ENCODE measurements at places on chromosomes 13 and 19. TPM values are rescaled to one million over a fixed set of nuclear protein-coding genes. Genes with fewer than 3 reads are reported as not detected.

The C2CD4C gene
- total RNA-seq = not detected

The CPT1C gene
- 4.8 TPM for total RNA-seq

The LYL1 gene
- 4.8 TPM for total RNA-seq

The SULT2A1 gene
- not detected for total RNA-seq

The POLR2I gene
- 72.3 TPM for total RNA-seq

The DMPK gene
- total RNA-seq = 11.6 TPM

The ZNF792 gene
- 5.5 TPM for total RNA-seq
